ENCODE measurements at places on chromosomes 6 and 20.

DNA sequence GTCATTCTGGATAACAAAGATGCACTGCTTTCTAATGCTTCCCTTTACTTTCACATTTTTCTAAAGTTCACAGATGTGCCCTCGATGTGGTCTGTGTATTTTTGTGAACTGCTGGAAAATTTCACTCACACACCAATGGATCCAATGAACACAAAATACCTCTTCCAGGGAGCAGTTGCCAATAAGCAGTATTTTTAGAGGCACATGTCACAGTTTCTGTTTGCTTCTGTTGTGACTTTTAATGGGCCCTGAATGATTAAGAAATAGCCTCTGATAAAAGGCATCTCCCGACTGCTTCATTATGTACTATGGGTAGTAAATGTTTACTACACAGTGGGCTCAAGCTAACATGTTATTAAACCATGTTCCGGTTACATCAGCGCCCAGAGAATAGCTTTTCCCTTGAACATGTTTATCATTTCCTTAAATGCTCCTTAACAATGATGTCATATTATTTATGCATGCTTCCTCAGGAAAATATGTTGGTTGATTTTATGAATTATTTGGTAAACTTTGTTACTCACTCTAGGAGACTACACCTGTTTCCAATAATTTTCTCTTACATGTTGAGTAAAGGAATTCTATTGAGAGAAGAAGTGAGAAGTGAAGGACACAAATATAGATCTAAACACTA is 188.0 kb downstream of the KCNQ5 start:
- DNase-seq, result no peak

- no peak for DNase-seq
These were observed 10.4 kb upstream of the TRAF3IP2 start for GRCh38 chr6:111615916-111616612.

- DNase-seq, result no peak
These were observed 40.6 kb downstream of the NINL start for GRCh38 chr20:25544734-25545133.

DNA sequence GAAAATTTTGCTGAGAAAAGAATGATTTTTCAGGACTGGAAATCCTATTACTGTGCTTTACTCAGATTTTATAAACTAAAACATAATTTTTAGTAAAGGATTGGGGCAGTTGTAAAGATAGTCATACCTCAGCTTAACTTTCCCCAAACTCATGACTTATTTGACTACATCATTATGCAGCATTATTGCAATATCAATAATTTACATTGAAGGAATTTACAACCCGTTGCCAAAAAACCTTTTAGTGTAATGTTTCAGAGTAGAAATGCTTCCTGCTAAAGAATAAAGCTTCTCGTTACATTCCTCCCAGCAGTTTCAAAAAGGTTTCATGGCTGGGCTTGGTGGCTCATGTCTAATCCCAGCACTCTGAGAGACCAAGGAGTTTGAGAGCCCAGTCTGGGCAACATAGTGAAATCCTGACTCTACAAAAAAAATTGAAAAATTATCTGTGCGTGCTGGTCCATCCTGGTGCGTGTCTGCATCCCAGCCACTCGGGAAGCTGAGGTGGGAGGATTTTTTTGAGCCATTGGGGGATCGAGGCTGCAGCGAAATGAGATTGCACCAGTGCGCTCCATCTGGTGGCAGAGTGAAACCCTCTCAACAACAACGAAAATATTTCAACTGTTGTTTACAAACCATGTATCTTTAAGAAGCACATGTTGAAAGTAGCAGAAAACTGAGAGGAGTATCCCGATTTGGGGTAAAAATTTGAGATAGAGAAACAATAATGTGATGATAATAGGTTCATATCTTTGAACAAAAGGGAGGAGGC is 4.4 kb downstream of the AMD1 start:
- DNase-seq, result peak; percentile 50

- DNase-seq, result no peak
These were observed 104.4 kb downstream of the SYNE1 start for GRCh38 chr6:152532556-152533422.

DNA sequence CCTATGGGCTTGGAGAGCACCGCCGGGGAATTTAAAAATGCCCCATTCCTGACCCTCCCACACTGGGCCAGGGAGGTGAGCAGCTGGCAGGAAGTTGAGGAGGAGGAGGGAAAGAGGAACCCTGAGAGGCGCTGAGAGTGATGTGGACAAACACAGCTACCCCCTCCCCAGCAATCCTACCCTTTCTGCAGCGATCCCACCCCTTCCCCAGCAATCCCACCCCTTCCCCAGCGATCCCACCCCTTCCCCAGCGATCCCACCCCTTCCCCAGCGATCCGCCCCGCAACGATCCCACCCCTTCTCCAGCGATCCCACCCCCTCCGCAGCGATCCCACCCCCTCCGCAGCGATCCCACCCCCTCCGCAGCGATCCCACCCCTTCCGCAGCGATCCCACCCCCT is 111.6 kb downstream of the SYCP2 start:
- DNase-seq, result no peak

DNA sequence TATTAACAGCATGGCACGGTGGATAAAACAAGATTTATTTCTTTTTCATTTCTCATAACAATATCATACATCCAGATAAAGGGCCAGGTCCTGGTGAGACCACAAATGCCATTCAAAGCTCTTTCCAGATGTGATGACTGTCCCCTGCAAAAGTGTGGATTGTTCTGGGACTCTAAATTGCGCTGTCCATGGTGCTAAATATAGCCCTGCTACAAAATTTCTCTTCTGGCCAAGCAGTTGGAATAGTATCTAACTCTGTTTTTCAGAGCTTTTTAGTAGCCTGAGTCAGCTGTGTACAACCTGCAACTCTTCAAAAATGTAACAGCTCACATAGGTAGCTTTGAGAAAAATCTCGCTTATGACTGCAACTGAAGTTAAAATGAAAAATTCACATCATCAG is 115.8 kb downstream of the MANEA start:
- no peak for DNase-seq

- no peak for DNase-seq
These were observed 351.3 kb downstream of the ZFAND3 start for GRCh38 chr6:38170666-38171355.
